IPS-NIHi11 (cell line): ENCODE measurements at places on chromosomes 16 and 17.

DNA sequence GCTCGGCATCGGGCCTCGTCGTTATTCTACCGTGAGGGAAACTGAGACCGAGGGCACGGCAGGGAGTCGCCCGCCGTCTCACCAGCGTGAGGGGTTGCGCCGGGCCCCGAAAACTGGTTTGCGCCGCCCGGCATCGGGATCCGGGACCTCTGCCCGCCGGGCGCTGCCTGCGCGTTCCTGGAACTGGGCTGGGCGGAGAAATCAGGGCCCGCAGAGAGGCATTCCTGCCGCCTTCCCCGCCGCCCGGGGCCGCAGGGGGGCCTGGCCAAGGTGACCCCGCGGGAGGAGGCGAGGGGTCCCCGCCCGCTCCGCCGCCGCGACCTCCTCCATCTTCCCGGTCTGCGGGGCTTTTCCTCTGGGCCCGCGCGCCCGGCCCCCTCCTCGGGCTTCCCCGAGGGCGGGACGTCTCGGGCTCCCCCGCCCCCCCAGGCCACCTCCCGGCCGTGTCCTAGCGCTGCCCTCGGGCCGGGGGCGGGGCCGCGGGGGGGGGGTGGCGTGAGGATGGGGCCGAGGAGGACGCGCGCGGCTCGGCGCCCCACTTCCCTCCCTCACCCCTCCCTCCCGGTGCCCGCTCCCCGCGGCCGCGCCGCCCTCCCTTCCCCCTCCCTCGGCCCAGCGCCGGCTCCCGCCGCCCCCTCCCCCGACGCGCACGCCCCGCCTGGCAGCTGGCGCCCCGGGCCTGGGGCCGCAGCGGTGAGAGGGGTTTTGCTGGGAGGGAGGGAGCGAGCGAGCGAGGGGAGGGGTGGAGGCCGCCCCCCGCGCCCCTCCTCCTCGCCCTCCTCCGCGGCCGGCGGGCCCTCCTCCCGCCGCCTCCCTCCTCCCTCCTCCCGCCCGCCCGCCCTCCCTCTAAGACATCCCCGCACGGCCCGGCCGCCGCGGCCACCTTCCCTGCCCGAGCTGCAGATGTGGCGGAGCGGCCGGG lies at the start of gene GLIS2:
GLIS2 (plus strand) TSS at position 882 of the 922 bp plus-strand sequence. CDS start 16,214 bp downstream, outside the sequence.
- peak; percentile 90 for DNase-seq

DNA sequence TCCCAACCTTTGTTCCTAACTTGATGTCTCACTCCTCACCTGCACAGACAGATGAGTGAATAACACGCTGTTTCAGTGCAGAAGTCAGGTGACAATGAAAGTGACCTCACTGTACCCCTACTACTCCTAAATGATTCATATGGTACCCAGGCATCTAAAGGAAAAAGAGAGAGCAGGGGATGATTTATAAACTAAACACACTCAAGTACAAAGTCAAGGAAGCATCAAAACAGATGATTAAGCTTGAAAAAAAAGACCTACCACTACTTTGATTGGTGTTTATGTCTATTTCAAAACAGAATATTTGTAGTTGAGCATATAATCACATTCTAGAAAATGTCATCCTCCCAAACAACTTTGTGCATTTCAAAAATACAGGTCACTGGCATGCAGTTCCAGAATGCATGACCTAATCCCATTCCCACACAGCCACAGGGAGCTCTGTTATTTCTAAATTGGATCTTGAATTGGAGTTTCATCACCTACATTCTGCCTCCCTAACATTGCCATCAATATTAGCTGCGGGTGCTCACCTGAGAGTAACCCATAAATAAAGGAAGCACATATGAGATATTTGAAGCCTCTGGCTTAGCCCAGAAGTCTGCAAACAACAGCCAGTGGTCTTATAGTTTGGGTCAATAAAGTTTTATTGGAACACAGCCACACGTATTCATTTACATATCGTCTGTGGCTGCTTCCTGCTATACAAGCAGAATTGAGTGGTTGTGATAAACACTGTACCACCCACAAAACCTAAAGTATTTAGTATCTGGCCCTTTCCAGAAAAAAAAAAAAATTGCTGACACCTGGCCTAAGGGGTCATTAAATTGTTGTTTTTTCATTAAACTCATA lies 14.0 kb downstream of the HS3ST3A1 start:
- no peak for DNase-seq

GRCh38 chr17:28828294-28829040 lies 14.1 kb downstream of the FAM222B start:
- DNase-seq = no peak

DNA sequence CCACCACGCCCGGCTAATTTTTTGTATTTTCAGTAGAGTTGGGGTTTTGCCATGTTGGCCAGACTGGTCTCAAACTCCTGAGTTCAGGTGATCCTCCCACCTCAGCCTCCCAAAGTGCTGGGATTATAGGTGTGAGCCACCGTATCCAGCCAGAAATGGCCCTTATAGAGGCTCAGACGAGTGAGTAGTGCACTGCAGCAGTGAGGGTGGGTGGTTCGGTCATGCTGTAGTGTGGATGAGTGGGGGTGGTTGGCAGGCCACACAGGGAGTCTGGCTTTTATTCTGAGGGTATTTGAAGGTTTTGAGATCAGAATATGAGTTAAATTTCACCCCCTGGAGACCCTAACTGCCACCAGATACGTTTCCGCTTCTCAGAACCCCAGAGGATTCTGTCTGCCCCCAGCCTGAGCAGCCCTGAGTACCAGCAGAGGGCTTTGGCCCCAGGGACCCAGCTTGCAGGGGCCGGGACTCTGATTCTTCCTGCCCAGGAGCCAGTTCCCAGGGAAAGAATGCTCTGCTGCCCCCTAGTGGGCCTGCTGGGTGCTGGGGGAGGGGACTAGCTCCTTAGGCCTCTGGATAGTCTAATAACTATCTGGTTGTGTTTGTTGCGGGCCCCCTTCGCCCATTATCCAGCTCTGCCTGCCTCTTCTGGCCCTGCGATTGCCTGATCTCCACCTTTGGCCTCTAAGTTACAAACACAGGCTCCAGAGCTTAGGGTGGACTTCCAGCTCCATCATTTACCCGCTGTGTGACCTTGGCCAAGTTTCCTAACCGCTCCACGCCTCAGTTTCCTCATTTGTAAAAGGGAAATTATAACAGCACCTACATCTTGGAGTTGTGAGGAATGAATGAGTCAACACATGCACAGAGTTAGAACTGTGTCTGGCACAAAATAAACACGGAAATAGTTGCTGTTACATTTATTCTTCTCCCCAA lies 2.0 kb downstream of the ZNF771 start:
- DNase-seq = peak; percentile 82

DNA sequence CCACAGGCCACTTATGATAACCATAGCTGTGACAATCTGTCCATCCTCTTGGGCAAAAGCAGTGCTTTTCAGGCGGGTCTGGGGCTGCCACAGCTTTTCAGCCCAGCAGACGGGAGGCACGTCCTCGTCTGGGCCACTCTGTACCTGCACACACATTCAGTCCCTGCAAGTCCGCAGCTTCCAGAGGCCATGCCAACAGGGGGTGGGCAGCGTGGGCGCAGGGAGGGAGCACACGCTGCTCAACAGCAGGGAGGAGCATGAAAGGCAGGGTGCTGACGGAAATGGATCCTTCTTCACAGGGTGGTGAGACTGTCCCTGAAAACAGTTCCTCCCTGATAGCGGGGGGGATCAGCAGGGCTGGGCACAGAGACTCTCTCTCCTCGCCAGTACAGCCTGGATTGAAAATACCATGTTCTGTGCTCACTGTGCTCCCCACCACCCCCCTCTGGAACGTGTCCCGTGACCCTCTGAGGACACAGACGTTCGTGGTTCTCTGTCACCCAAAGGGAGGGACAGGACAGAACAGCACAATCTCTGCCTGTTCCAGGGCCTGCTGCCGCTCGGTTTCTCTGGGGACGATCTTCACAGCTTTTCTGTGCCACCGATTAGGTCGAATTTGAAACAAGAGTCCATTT lies 41.7 kb downstream of the PEMT start:
- no peak for DNase-seq

DNA sequence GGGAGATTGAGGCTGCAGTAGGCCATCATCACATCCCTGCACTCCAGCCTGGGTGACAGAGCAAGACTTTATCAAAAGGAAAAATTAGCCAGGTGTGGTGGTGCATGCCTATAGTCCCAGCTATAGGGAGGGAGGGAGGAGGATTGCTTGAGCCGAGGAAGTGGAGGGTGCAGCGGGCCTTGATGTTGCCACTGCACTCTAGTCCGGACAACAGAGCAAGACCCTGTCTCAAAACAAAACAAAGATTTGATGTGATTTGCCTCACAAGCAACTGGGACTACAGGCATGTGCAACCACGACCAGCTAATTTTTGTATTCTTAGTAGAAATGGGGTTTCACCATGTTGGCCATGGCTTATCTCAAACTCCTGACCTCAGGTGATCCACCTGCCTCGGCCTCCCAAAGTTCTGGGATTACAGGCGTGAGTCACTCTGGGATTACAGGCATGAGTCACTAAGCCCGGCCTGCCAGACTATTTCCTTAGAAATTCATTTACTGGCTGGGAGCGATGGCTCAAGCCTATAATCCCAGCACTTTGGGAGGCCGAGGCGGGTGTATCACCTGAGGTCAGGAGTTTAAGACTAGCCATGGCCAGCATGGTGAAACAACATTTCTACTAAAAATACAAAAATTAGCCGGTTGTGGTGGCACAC lies 11.5 kb downstream of the UBE2G1 start:
- DNase-seq = no peak

GRCh38 chr16:17417740-17418139 lies 53.0 kb downstream of the XYLT1 start:
- DNase-seq = no peak

GRCh38 chr16:81641395-81642106 lies 137.5 kb upstream of the PLCG2 start:
- peak; percentile 58 for DNase-seq

DNA sequence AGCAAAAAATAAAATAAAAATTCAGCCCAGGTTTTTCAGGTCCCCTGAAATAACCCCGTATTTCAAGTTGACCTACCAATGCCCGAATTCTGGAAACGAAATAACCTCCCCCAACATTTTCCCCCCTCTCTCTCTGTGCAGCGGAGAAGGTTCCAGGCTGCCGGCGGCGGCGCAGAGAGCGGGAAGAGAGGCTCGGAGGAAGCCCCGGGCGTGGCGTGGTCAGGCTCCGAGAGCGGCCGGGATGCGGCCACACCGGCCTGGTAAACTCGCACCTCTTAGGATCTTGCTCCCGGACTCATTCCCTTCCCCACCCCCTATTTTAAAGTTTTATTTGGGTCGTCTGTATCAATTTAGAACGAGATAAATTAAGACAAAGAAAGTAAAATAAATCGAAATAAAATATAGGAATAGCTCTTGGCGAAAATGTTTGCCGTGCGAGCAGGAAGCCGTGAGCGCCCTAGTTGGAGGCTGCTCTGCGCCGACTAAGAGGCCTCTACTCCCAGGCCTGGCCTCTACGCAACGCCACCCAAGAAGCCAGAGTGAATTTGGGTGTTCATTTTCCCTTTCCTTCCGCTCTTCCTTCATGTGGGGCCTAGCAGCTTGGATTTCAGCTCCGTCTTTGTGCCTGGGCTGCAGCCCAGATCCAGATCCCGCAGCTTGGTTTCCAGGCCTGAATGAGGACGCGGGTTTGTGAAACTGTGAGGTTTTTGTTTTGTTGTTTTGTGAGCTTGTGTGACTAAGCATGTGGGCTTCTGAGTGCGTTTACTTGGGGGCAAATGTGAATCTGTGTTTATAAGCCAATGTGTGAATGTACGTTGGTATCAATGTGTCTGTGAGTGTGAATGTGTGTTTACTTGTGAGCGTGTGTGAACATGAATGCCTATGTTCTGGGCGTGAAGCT lies 1.5 kb upstream of the HOXB6 start:
- no peak for DNase-seq

DNA sequence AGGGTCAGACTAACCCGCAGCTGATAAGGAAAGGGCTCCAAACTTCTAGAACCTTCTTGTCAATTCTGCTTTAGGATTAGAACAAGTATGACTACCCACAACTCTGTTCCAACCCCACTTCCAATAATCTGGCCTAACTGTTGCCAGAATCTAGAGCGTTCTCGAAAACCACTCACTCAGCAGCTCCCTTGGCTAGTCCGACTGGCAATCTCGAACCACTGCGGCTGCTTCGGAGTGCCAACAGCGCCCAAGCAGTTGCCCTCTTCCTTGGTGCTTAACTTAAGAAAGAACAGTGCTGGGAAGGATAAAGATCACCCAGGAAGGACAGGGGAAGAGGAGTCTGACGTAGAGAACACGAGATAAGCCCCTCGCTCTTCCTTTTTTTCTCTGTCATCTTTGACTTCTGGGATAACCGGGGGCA lies 818 bp downstream of the DNAJC7 start:
- DNase-seq = no peak

DNA sequence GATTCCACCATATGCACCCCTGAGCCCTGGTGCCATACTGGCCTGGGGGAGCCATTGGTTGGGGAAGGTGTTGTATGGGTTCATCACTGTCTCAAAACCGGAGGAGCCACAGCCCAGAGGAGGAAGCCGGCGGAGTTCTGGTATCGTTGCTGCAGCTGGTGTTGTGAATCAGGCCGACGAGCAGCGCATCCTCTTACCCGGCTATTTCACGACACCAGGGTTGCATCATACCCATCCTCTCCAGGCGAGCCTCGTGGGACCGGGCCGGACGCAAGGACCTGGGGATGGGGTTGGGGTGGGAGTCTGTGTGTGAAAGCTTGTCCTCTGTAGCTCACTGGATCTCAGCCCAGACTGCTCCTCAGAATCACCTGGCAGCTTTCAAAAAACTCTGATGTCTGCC lies 6.6 kb upstream of the SLC12A3 start:
- no peak for DNase-seq

GRCh38 chr16:30787613-30788378 lies 791 bp upstream of the ZNF629 start:
- DNase-seq = no peak

DNA sequence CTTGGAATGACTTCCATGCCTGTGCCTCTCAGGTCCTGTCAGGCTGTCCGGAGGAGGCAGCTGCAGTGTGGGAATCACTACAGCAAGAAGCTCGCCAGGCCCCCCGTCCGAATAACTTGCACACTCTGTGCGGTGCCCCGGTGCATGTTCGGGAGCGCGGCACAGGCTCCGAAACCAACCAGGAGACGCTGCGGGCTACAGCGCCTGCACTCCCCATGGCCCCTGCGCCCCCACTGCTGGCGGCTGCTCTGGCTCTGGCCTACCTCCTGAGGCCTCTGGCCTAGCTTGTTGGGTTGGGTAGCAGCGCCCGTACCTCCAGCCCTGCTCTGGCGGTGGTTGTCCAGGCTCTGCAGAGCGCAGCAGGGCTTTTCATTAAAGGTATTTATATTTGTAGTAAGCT lies 1.3 kb downstream of the NRN1L start:
- DNase-seq = no peak

DNA sequence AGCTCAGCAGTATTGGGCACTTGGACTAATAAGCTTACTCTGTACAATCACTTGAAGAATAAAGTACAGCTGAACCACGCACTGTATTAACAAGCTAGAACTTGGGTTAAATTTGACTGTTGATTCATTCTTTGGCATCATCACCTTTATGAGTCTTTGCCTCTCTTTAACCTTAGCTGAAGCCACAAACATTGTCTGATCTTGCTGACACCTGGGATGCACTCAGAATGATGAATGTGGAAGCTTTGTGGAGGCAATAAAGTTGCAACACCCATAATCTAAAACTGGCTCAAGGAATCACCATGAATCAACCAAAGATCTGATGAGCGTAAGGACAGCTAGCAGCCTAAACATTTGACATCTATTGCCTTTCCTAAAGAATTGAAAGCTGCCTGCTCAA lies 590.6 kb upstream of the SOX9 start:
- DNase-seq = no peak

- no peak for DNase-seq
These were observed 19.9 kb upstream of the DNAH17 start for GRCh38 chr17:78596871-78597764.

- no peak for DNase-seq
These were observed 10.2 kb downstream of the EEF2K start for GRCh38 chr16:22216191-22216831.
